ENCODE measurements at places on chromosomes 7 and 10. TPM values are rescaled to one million over a fixed set of nuclear protein-coding genes. Genes with fewer than 3 reads are reported as not detected.

- DNase-seq: peak; percentile 5
Measured at GRCh38 chr7:84975586-84976185, 211.2 kb downstream of the SEMA3D start.

DNA sequence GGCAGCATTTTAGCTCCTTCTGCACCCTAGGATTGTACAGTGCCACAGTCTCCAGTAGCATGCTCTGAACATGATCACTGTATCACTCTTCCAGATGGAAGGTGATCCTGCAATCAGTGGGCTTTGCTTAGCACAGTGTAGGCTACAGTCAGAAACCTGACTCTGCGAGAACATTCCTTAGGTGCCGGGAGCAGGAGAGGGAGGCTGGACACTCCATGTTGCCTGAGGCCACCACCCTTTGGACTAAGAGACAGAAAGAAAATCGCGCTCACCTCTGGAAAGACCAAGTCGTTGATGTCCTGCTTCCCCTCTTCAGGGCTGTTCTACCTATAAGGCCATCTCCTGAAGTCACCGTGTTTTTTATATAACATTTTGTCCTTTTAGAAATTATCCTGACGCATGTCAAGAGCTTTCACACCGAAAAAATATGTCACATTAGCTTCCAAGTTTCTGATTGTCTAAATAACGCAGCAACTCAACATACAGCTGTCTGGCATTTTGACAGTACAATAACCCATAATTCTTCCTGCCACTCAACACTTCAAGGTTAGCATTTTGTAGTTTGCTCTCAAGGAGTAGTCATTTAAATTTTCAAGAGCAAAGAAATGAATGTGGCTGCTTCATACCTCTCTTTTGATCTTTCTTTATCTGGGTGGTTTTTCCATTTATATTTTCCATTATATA lies 563.1 kb downstream of the LRMDA start:
- no peak for DNase-seq

DNA sequence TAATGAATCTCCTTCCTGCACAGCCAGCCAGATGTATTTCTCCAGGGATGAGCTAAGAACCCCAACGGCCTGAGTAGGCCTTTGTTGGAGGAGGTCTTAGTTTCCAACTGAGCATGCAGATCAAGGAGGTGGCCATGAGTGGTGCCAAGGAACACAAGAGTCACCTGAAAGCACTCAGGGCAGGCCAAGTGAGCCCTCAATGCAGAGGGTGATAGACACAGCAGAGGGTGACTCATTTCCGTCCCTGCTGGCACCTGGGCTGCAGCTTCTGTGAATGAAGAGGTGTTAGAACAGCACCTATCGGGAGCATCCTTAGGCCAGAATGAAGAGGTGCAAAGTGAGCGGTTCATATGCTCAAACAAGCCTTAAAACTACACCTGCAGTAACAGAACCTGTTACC lies 211.8 kb downstream of the FRMD4A start:
- no peak for DNase-seq

DNA sequence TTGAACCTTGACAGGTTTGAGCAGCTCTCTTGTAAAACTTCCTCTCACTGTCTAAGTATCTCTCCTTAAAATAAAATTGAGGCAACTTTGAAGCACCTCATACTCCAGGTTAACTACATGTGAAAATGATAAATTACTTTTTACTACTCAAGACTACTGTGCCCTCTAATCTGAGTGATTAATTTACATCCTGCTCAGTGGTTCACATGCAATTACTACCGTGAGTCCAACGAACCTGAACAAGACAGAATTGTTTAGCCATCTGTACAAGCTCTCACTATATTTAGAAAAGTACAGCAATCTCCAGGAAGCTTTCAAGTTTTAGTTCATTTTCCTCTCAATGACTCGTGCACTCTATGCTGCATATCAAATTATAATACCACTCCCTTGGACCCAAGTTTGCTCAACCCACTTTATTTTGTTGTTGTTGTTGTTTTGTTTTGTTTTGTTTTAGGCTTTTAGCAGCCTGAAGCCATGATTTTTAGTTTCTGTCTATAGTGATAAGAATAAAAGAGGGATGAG lies 21.2 kb downstream of the PDE1C start:
- DNase-seq: no peak

PDE6C gene
- not detected for total RNA-seq
